GM18507 (cell line): ENCODE measurements at places on chromosomes 1 and 21.

- DNase-seq = no peak
These were observed 1290.5 kb upstream of the B3GALT2 start for GRCh38 chr1:194476872-194477271.

GRCh38 chr1:111412839-111413238 lies 14.7 kb downstream of the OVGP1 start:
- no peak for DNase-seq

DNA sequence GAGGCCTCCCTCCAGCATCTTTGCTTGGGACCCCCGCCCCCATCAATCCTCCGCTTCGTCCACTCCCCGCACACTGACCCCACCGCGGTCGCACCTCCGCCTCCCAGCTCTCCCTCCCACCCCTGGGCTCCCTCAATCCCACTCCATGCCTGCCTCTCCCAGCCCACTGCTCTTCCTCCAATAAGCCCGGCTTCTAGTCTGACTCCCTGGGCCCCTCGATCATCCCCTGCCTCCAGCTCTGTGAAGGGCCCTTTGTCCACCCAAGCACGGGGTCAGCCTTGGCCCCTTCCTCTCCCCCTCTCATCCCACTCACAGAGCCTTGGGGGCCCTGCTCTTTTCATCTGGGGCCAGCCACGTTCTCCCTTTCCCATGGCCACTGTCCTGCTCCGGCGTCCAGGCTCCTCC lies 1.5 kb upstream of the TMEM200B start:
- DNase-seq = no peak

DNA sequence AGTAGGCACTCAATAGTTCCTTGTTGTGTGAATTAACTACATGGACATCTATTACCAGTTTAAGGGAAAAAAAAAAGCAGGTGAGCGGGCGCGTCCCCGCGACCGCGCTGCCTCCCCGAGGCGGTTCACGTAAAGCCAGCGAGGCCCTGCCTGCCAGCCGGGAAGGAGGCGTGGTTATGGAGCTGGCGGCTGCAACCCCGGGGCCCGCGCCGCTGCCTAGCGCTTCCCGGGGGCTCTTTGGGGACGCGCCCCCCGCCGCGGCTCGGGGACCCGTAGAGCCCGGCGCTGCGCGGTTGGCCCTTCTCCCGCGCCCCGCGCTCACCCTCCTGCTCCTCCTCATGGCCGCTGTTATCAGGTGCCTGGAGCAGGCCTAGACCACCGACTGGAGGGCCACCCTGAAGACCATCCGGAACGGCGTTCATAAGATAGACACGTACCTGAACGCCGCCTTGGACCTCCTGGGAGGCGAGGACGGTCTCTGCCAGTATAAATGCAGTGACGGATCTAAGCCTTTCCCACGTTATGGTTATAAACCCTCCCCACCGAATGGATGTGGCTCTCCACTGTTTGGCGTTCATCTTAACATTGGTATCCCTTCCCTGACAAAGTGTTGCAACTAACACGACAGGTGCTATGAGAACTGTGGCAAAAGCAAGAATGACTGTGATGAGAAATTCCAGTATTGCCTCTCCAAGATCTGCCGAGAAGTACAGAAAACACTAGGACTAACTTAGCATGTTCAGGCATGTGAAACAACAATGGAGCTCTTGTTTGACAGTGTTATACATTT lies 2.6 kb upstream of the CC2D1B start:
- DNase-seq = no peak

GRCh38 chr1:94599095-94599813 lies 57.7 kb upstream of the F3 start:
- no peak for DNase-seq

DNA sequence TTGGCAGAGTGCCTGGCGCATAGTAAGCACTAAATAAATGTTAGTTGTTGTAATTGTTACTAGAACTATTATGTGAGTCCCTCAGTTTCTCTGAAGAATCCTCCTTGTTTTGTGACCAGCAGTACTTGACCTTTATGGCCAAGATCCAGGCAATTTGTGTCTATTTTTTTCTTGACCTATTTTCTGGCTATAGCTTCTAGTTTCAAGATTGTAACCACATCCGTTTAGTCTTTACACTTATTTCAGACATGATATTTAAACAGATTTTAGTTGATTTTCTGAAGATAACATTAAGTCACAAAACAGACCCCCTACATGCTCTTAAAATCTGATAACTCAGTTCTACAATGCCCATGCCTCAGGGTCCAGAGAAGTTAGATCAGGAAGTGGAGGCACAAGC lies 50.3 kb downstream of the CDC7 start:
- no peak for DNase-seq

- DNase-seq = no peak
These were observed 121.2 kb downstream of the PIK3R3 start for GRCh38 chr1:46011121-46011695.

- DNase-seq = no peak
These were observed 91.3 kb downstream of the DENND1B start for GRCh38 chr1:197683895-197684553.

- DNase-seq = no peak
These were observed 43.3 kb downstream of the COQ8A start for GRCh38 chr1:226983247-226983991.

DNA sequence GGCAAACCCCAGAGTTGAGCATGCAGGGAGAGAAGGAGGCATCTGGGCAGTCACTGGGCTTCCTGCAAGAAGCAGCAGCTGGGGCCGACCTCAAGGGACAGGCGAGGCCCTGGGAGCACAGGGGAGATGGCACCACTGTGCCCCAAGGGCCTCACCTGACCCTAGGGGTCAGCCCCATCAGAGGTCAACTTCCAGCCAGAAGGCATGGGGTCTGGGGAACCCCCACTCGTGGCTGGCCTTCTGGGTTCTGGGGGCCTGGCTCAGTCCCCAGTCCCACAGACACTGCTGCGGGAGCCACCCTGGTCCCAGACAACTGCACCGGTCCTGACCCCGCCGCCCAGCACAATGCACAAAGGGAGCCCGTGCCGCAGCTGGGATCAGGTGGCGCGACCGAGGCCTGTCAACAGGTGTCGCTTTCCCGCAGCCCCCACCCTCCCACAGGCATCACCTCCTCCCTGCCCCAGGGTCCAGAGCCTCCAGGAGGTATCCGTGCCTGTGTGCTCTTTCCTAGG lies 6.2 kb downstream of the WNT9A start:
- no peak for DNase-seq

DNA sequence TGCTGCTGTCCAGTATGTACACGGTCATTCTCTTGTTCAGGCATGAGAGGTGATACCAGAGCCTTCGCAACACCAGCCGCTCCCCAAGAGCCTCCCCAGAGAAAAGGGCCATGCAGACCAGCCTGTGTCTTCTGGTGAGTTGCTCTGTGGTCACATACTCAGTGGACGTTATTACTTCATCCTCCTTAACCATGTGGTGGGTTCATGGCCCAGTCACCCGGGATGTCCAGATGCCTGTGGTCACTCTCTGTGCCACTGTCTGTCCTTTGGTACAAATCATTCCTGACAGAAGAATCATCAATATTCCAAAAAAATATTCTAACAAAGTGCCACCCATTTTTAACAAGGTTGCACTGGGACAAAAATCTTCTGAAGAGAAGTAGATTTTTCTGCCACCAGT lies 8.8 kb upstream of the ZNF124 start:
- DNase-seq = no peak

- DNase-seq = no peak
These were observed 380.2 kb upstream of the ADGRL4 start for GRCh38 chr1:79386730-79387129.

- DNase-seq = no peak
These were observed 14.5 kb downstream of the PDZK1IP1 start for GRCh38 chr1:47175227-47175934.

- DNase-seq = no peak
These were observed 24.7 kb downstream of the KNCN start for GRCh38 chr1:46526691-46527291.

GRCh38 chr1:14930247-14930965 lies 223.1 kb upstream of the TMEM51 start:
- no peak for DNase-seq

GRCh38 chr1:209756615-209757445 lies 977 bp downstream of the TRAF3IP3 start:
- DNase-seq = no peak

GRCh38 chr1:10389271-10389973 lies 9.4 kb upstream of the PGD start:
- no peak for DNase-seq

- DNase-seq = no peak
These were observed 587.2 kb upstream of the ZRANB2 start for GRCh38 chr1:71668065-71668464.

DNA sequence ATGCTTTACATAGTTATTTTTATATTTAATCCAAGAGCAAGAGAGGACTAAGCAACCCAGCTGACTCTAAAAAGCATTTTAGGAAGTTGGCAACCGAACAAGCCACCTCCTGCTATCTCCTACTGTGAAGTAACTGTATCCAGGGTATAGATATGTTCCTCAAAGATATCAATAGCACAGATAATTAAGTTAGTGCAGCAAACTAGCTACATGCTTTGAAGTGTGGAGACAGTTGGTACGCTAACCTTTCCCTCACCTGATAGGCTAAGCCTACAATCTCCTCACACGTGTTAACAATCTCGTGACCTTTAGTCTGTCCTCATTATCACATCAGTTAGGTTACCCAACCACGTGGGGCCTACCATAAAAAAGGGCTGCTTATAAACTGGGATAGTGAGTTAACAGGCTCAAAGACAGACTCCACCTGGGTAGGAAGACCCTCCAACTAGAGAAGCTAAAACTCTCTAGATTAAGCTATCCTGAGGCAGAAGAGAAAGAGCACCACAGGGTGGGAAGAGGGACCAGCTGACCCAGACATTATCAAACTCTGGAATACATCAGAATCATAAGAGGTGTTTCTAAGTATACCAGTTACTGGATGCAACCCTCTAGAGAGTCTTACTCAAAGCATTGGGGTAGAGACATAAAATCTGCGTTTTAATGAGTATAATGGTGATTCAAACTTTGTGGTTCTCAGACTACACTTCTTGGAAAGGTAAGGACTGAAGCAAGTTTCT lies 340.1 kb upstream of the ESRRG start:
- DNase-seq = no peak

- DNase-seq = no peak
These were observed 254.8 kb downstream of the KIF26B start for GRCh38 chr1:245409341-245410195.

GRCh38 chr1:232452736-232453440 lies 177.0 kb downstream of the SIPA1L2 start:
- no peak for DNase-seq

GRCh38 chr1:183105449-183105848 lies 80.6 kb upstream of the LAMC2 start:
- no peak for DNase-seq

- no peak for DNase-seq
These were observed 2.9 kb downstream of the IGSF8 start for GRCh38 chr1:160095382-160096105.

- no peak for DNase-seq
These were observed 15.9 kb downstream of the KLHDC7A start for GRCh38 chr1:18496497-18497235.

- no peak for DNase-seq
These were observed 6.8 kb upstream of the PUM1 start for GRCh38 chr1:31072304-31072746.

DNA sequence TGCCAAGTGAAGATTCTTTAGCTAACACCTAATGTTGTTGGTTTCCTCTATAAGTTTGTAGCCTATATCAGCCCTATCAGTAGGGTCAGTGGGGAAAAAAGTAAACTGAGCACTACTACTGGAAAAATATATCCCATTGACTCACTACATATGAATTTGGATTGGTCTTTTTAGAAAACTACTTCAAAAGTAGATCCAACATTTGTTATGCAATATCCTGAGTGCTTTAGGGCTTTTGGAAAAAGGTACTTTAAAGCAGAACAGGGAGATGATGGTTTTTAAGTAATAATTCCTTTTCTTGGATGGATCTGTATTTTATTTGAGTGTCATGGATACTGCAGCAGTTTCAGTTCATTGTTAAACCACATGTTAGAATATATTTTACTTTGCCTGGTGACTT lies 7.1 kb downstream of the C1orf21 start:
- DNase-seq = no peak

DNA sequence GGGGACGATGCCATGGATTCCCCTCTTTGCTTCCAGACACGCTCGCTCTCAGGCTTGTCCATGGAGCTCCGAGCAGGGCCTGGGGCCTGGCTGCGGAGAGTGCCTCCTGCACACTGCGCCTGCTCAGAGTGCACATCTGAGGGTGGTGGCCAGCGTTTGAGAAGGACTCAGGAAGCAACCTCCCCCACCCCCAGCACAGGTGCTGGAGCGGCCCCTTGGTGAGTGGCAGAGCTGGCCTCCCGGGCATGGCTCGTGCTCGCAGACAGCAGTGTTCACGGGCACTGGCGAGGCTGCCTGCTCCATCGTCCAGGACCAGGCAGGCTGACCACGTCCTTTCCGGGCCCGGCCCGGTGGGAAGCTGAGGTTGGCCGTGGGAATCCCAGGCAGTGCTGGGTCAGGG lies 2.8 kb downstream of the SPATC1L start:
- no peak for DNase-seq
